ENCODE measurements at places on chromosomes 2 and 18.

DNA sequence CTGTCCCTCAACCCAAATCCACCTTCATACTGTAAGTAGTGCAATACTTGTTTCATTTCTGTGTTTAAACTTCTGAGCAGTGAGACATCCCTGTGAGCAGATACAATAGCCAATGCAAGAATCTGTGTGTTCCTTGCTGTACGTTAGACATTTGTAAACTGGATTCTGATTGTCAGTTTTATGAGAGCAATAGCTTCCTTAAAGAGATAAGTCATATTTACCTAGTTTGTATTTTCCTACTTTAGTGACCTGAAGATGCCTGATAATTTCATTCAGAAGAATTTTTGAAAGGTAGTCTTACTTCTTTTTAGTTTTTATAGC lies 90.7 kb downstream of the DPP4 start:
- DNase-seq: no peak

DNA sequence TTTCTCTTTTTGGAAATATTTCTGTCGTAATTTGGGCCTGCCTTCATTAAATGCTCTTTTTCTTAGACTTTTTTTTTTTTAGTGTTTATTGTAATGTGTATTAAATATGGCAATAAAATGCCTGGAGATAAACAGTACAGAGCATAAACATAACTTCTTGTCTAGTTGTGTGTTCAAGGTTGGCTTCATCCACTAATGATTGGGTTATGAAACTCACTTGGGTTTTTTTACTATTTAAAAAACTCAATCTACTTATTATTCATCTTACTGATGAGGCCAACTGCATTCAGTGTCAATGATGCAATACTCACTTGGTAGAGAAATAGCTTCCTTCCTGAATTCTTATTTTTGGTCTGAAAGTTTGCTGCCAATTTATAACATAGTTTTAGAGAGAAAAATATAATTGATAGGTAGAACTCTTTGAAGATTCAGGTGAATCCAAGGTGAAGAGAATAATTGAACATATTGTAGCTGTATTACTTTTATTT lies 144.2 kb upstream of the NABP1 start:
- DNase-seq: no peak

GRCh38 chr2:206368484-206368883 lies 74.8 kb upstream of the ADAM23 start:
- DNase-seq: no peak

DNA sequence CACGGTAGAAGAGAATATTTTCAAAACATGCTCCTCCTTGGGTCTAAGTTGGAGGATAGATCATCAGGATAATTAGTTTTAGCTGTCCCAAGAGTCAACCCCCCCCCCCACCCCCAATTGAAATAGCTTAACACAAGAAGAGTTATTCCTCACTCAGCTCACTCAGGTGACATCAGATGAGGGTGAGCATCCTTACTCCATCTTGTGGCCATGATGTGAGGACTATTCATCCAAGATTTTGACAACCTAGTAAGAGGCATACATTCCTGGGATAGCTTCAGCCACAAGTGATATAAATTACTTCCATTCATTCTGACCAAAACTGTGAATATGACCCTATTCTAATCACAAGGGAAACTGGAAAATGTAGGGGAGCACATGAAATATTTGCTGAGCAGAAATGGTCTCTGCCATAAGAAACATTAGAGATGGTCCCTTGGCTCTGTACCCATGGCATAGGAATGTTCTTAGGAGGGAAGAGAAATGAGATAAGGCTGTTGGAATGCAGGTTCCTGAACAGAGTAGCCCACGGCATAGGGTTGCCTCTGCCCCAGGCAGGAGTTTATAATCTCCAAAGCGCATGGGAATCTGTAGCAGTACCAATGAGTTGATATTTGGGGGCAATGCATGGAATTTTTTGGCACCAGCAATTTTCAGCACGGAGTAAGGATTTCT lies 257.2 kb downstream of the CYRIA start:
- DNase-seq: no peak

- DNase-seq: no peak
These were observed 697.5 kb upstream of the RAB6C start for GRCh38 chr2:129281791-129282530.

GRCh38 chr18:2410688-2411087 lies 160.6 kb downstream of the METTL4 start:
- no peak for DNase-seq

DNA sequence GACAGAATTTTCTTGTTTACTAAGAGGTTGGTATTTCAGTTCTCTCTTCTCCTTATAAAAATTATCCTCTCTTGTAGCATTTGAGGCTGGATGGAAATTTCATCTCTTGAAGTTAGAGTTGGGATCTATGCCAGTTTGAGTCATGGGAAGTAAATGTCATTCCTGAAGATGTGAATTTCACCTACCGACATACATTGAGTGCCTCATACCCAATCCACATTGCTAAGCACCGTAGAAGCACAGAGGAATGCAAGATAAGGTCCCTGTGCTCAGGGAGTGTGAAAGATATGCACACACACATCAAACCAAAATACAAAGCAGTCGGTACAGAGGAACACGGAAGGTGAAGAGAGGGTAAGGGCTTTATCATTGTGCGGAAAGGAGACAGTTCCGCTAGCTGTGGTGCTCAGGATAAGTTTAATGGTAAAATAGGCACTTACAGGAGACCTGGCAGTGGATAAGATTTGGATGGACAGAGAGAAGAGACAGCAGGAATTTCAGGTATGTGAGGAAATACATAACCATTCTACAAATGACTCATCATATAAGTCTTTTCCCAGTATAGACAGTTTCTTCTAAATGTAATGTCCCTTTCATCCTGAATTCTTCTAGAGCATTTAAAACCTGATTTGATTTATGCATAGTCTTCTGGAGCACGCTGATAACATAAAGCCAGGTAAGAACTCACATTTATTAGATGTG lies 205.3 kb upstream of the ST6GAL2 start:
- DNase-seq: no peak

DNA sequence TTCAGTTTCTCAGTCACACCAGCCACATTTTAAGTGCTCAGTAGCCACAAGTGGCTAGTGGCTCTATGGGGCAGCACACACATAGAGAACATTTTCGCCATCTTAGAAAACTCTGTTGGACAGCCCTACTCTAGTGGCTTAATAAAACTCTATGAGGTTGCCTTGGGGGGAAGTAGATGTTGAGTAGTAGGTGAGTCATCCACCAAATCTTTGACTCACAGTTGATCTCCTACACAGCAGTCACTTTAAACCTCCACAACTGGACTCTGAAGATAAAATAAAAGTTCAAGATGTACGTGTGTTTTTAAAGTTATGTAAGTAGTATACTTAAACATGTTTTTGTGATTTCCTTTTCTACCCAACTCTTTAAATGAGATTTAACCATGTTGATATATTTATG lies 379.0 kb downstream of the SETBP1 start:
- no peak for DNase-seq
